Hippocampal formation (tissue), 2 donors: ENCODE measurements at places on chromosomes 4 and X.
A peak's percentile ranks its signal among the peaks of the same experiment; 100 is the strongest.

- no peak for DNase-seq
Measured at GRCh38 chrX:49249071-49249470, 13.8 kb downstream of the CCDC22 start.

DNA sequence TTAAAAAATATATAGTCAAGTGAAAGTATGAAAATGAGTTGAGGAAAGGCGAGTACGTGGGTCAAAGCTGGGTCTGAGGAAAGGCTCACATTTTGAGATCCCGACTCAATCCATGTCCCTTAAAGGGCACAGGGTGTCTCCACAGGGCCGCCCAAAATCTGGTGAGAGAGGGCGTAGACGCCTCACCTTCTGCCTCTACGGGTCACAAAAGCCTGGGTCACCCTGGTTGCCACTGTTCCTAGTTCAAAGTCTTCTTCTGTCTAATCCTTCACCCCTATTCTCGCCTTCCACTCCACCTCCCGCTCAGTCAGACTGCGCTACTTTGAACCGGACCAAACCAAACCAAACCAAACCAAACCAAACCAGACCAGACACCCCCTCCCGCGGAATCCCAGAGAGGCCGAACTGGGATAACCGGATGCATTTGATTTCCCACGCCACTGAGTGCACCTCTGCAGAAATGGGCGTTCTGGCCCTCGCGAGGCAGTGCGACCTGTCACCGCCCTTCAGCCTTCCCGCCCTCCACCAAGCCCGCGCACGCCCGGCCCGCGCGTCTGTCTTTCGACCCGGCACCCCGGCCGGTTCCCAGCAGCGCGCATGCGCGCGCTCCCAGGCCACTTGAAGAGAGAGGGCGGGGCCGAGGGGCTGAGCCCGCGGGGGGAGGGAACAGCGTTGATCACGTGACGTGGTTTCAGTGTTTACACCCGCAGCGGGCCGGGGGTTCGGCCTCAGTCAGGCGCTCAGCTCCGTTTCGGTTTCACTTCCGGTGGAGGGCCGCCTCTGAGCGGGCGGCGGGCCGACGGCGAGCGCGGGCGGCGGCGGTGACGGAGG is at the start of gene FMR1:
Gene FMR1, plus strand, starts transcription at position 728 of the 831 bp plus-strand sequence. CDS start 261 bp downstream, outside the sequence.
- DNase-seq: peak; percentile 85

DNA sequence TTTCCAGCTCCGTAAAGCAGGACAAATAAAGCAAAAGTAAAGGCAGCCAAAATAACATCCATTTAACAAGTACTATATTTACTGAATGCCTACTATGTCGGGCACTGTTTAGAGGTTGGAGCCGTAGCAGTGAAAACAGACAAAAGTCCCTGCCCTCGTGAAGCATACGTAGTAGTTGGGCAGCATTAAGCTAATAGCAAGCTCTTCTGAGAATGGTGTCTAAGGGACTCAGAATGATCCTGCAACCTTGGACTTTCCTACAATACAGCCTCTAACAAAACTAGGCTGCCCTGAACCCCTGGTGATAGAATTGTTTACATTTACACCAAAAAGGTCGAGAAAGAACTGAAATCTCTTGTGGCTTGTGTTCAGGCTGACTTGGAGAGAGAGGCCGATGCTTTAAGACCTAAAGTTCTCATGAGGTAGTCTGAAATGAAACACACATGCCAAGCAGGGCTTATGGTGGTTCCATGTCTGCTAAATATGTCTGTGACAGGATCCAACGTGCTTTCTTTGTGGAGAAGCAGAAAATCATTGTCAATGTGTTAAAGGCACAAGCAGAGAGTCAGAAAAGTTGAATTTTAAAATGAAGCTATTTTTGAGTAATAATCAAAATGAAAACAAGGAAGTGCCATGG is 898 bp upstream of the PDGFC start:
- DNase-seq: no peak

DNA sequence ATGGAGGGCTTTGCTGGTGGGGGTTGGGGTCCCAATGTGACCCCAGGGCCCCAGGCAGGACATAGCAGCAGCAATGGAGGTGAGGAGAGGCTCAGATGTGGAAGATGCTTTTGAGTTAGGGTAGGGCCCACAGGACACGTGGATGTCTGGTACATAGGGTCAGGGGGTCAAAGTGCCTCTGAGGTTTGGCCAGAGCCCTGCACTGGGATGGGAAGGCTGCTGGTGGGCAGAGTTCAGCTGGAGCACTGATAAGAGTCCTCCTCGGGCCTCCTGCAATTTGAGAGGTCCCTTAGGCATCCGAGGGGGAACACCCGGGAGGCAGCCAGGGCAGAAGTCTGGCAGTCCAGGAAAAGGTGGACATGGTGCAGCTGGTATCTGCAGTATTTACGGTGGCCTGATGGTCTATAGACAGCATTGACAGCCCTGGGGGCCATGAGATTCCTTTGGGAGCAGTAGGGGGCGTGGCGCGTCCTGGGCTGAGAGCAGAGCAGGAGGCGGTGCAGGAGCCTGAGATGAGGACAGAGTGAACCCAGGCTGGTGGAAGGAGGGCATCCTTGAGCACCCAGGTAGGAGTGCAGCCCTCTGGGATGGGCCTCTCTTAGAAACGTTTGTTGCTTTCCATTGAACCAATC is 22.6 kb downstream of the CCNQ start:
- no peak for DNase-seq

GRCh38 chr4:180665994-180666824 is 1577.0 kb upstream of the TENM3 start:
- DNase-seq: peak; percentile 64
